Activated naive CD4-positive, alpha-beta T cell treated with Interleukin-2 at 50 U/mL for 16 hours (primary cell): ENCODE measurements at places on chromosomes 5 and 9.

DNA sequence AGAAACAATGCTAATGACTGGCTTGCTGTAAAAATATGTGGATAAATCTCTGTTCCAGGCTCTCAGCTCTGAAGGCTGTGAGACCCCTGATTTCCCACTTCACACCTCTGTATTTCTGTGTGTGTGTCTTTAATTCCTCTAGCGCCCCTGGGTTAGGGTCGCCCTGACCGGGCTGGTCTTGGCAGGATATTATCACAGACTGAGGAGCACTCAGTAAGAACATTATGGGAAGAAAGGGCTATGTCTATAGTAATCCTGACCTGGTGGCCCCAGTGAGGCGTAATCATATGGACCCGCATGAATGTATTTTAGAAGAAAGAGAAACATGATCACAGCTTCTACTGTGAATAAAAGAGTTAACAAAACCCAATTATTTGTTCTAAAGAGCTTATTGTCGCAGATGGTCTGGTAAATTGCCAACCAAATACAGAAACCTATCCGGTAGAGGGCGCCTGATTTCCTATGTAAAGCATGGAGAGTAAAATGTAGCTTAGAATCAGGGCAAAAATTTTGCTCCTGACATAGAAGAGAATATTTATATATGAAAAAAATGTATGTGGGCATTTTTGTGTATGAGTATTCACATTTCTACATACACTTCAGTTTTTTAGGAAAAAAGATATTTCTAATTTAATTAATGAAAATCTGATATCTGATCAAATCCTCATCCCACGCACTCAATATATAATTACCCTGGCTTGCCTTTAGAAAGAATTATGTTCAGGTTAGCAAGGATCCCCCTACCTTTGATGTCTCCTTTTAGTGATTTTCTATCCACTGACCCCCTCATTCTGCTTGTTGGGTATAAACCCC lies 5.8 kb upstream of the IFNA1 start:
- DNase-seq, result peak; percentile 25

GRCh38 chr9:113657765-113658544 lies 194.4 kb downstream of the RGS3 start:
- DNase-seq, result peak; percentile 81

GRCh38 chr9:78300209-78300608 lies 3.3 kb downstream of the PSAT1 start:
- DNase-seq, result no peak

- DNase-seq, result no peak
Measured at GRCh38 chr5:135313405-135313804, 85.6 kb downstream of the MACROH2A1 start.

DNA sequence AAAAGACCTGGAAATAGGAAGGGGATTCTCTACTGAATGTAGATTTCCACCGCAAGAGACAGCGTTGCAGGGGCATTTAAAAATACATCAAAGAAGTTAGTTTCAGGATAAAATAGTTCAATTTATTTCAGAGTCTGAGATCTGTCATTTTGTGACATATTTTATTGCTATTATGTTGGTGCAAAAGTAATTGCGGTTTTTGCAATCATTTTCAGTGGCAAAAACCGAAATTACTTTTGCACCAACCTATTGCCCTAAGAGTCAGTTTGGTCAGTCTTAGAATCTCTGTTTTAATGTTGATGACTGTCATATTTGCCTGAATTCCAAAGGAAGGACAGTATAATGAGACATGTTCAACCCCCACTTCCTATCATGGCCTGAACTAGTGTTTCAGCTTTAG lies 219.5 kb upstream of the CDH10 start:
- DNase-seq, result no peak

- no peak for DNase-seq
Measured at GRCh38 chr5:157952374-157952685, 93.4 kb upstream of the CLINT1 start.

- no peak for DNase-seq
Measured at GRCh38 chr5:72661405-72661804, 154.2 kb upstream of the ZNF366 start.

DNA sequence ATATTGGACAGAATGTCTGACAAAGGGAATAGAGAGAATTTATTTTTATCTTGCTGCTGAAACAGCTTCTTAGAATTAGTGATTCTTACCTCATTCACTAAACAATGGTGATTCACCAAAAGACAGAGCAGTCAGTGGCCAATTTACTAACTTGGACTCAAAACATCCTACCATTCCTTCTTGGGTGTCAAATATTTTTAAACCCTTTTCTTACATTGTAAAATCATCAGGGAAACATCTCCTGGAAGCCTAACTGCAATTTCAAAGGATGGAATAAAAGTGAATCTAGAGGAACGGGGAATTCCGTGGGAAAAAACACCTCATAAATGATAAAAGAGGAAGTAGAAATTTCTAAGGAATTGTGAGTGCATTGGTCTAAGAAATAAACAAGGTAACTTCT lies 97.7 kb downstream of the LHFPL2 start:
- no peak for DNase-seq

DNA sequence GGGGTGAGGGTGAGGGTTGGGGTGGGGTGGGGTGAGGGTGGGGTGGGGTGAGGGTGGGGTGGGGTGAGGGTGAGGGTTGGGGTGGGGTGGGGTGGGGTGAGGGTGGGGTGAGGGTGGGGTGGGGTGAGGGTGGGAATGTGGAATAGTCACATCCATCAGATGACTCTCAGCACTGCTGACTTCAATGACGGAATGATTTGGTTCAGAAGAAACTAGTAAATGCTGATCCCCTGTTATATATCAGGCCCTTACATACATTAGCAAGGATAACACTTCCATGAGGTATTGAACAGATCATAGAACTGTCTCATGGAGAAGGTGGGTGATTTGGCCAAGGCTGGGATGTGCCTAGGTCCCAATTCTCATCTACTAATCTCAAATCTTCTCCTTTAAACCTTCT lies 24.5 kb upstream of the C5orf47 start:
- DNase-seq, result no peak

DNA sequence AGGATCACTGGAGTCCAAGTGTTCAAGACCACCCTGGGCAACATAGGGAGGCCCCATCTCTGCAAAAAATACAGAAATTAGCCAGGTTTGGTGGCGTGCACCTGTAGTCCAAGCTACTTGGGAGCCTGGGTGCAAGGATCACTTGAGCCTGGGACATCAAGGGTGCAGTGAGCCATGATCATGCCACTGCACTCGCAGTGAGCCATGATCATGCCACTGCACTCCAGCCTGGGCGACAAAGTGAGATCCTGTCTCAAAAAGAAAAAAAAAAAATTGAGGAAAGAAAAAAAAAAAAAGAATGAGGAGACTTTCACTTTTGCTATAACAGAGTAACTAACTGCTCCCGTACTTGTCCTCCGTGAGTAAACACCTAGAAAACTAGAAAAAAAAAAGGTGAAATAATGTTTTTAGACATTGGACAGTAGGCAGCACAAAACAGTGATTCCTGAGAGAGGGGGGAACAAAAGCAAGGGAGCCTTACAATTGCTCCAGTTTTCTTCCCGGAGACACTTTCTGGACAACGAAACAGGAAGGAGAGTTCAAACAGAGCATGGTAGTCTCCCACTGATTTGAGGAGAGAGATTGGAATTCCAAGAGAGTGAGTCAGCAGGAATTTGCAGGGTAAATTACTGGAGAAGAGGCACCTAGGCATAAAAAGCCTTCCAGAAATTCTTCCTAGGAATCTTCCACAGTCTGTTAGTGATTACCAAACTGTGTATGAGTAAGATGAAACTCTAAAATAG lies 6.9 kb upstream of the ZBTB5 start:
- DNase-seq, result no peak

DNA sequence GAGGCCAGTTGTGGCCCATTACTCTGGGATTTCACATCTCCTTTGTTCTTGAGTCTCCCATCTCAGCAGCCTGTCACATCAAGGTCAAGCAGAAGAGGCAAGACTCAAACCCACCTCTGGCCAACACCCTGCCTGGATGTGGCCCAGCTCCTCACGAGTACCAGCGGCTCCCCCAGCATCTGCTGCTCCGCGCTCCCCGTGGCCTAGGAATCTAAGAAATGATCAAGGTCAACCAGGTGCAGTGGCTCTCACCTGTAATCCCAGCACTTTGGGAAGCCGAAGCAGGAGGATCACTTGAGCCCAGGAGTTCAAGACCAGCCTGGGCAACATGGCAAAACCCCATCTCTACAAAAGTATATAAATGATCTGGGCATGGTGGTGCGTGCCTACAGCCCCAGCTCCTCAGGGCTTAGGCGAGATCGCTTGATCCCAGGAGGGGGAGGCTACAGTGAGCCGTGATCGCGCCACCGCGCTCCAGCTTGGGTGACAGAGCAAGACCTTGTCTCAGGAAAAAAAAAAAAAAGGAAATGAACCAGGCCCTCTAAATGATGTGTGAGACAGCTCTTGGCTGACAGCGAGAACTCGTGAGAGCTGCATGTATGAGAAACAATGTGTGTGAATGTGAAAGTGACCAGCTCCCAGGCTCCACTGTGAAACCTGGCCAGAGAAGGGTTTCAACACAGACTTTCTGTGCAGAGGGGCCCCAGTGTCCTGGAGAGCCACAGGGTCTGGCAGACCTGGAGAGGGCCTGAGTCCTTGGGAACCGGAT lies 61.6 kb upstream of the ANGPTL2 start:
- DNase-seq, result no peak

DNA sequence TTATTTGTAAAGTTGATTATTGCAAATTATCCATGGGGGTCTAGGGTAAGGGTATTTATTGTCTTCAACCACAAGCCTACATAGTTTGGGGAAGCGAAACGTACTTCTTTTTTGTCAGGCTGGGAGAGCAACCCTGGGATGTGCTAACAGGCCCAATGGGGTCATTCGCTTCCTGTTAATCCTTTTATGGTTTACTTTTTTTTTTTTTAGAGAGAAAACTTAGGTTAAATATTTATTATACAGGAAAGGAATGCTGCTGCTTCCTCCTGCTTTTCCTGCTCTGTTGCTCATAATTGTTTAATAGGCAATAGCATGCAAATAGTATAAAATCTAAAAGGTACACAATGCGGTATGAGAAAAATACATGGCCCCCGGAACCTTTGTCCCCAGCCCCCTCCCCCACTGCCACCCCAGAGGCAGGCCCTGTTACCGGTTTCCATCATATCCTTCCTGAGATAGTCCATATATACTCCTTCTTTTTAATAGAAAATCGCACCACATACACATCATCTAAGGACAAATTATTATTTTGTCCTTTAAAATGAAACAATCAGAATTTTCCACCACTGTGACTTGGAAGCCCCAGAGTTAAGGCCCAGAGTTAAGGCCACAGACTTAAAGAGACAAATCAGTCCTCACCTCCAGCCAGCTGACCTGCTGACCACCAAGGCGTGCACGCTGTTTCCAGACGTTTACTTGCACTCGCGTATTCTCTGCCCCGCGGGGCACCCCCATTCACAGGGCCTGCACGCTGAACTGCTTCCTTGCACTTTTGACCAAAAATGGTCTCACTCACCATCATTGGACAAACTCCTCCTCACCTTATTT lies 83.9 kb downstream of the NDFIP1 start:
- DNase-seq, result no peak

DNA sequence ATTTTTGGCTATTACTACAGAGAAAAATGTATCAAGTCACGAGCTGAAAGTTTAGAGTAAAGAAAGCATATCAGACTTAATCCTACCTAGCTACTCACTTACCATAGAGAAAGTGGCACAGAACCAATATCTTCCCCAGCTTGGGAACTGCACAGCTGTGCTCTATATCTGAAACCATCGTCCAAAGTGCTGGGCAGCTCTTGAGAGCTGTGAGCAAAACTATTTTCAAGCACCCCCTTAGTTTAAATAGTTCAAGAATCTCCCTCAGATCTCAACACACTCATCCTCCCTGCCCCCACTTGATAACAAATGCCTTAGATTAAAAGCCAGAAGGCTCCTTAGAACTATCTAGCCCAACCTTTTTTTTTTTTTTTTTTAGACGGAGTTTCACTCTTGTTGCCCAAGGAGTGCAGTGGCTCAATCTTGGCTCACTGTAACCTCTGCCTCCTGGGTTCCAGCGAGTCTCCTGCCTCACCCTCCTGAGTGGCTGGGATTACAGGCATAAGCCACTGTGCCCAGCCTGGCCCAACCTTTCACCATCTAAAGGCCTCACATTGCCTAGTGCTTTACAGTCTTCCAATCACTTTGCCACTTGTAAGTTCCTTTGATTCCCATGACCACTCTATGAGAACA lies 94.2 kb upstream of the APC start:
- no peak for DNase-seq

GRCh38 chr9:133795049-133795448 lies 56.9 kb upstream of the SARDH start:
- DNase-seq, result no peak

GRCh38 chr5:60843386-60843935 lies 608 bp downstream of the ELOVL7 start:
- DNase-seq, result no peak

DNA sequence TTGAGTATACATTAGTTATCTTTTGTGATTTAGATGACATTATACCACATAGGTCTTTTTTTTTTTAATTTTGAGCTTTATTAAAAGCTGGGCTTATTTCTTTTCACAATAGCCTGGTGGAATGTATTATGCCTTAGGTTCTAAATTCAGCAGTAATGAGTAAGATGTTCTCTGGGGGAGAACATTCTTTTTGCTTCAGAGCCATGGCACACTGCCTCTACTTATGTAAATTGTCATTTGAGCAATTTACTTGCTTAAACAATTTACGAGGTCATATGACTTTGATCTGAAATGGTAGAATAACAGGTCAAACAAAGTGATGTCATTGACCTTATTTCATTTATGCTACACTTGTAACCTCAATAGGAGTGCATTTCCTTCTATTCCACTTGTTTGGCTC lies 154.2 kb downstream of the FOCAD start:
- no peak for DNase-seq

- no peak for DNase-seq
Measured at GRCh38 chr5:135262364-135262763, 136.7 kb downstream of the MACROH2A1 start.

- DNase-seq, result no peak
Measured at GRCh38 chr5:74888117-74888516, 21.9 kb upstream of the FAM169A start.

GRCh38 chr5:55454282-55454681 lies 80.5 kb downstream of the PLPP1 start:
- no peak for DNase-seq

DNA sequence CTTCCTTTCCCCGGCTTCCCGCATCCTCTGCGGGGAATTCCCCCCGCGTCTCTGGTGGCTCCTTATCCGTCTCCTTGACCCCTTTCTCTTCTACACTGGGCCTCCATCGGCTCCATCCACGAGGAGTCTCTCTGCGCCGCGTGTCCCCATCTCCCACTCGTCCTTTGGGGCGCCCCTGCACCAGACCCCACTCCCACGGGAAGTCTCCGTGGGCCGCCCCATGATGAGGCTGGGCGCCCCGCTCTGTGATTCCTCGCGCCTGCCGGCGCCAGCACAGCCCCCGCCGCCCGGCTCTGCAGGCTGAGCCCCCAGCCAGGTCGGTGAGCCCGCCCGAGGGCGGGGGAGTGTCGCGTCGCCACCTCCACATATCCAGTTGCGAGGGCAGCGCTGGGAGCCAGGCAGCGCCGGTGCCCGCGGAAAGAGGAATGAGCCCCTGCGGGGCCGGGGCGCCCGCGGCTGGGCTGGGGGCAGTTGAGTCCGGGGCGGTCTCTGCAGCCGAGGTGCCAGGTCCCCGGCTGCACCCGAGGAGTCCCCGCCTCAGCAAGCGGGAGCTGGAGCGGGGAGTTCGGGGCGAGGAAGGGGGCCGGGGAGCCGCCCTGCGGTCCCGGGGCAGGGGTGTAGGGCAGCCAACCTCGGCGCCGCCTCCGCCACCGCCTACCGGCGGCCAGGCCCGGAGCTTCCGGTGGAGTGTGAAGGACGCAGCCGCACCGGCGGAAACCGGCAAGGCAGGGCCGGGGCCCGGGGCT lies 2.1 kb upstream of the TRAF1 start:
- peak; percentile 76 for DNase-seq

GRCh38 chr5:11234501-11234911 lies 473.5 kb upstream of the DAP start:
- no peak for DNase-seq

GRCh38 chr9:133607976-133608375 lies 1.2 kb downstream of the FAM163B start:
- no peak for DNase-seq
